Activated naive CD8-positive, alpha-beta T cell treated with anti-CD3 and anti-CD28 coated beads for 36 hours (primary cell): ENCODE measurements at places on chromosomes 7 and 10.
A peak's percentile ranks its signal among the peaks of the same experiment; 100 is the strongest.

- H3K36me3 ChIP-seq = no peaks in the 10 kb centered on the region
- peaks cover 3% of the 10 kb centered on the region for H3K4me1 ChIP-seq
- H3K27ac ChIP-seq = no peak overlapping the region
- DNase-seq = peak; percentile 37
- no peak overlapping the region for H3K4me3 ChIP-seq
These were observed 27.2 kb upstream of the MSRB2 start for GRCh38 chr10:23067939-23068775.

DNA sequence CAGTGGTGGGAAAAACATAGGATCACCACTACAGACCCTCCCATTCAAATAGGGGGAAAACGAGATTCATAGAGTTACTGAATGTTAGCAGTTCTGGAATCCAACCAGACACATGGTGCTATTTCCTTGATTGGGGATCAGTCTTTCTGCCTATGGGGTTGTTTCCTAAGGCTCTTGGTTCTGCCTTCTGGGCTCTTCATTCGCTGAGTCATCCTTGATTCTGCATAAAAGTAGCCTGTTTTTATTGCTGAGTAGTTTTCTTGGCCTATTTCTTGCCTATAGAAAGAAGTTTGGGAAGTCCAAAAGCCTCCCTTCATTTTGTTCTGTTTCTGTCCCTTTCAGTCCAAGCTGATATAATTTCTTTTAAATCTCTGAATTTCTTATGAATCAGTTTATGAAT, 99.3 kb upstream of the OIT3 start:
- DNase-seq = no peak
- peaks cover 10% of the 10 kb centered on the region for H3K4me1 ChIP-seq
- no peaks in the 10 kb centered on the region for H3K27me3 ChIP-seq
- H3K36me3 ChIP-seq = peaks cover 2% of the 10 kb centered on the region
- H3K27ac ChIP-seq = no peak overlapping the region
- H3K4me3 ChIP-seq = no peak overlapping the region

- no peak overlapping the region for H3K4me3 ChIP-seq
- H3K4me1 ChIP-seq = peaks cover 2% of the 10 kb centered on the region
- DNase-seq = no peak
- no peak overlapping the region for H3K27ac ChIP-seq
These were observed 79.0 kb upstream of the CCNY start for GRCh38 chr10:35257057-35257983.

- H3K4me1 ChIP-seq = peaks cover 14% of the 10 kb centered on the region
- no peak overlapping the region for H3K27ac ChIP-seq
- H3K4me3 ChIP-seq = no peak overlapping the region
- H3K27me3 ChIP-seq = peaks cover 7% of the 10 kb centered on the region
- DNase-seq = no peak
These were observed 120.2 kb upstream of the CDK6 start for GRCh38 chr7:92956575-92956974.

GRCh38 chr7:66571568-66571967, 57.1 kb upstream of the KCTD7 start:
- H3K27me3 ChIP-seq = no peaks in the 10 kb centered on the region
- no peak for DNase-seq
- H3K36me3 ChIP-seq = peaks cover 20% of the 10 kb centered on the region
- H3K4me3 ChIP-seq = no peak overlapping the region
- H3K27ac ChIP-seq = no peak overlapping the region
- peaks cover 21% of the 10 kb centered on the region for H3K4me1 ChIP-seq

DNA sequence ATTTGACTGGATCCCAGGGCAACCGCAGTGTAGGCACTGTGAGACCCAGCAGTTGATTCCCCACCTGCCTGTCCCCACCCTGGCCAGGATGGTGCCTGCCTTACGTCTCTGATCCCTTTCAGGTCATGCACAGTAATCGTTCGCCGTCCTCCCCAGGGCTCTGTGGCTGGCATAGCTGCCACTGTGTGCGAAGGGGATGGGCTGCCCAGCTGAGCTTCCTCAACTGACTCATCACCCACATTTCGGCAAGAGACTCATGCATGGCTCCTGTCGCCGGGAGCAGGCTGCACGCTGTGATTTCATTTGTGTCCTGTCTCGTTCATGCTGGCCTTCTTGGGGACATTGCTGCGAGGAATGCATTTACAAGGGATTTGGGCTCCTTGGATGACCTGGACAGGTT, 252.4 kb downstream of the KLF6 start:
- no peak overlapping the region for H3K27ac ChIP-seq
- no peak overlapping the region for H3K4me3 ChIP-seq
- H3K36me3 ChIP-seq = no peaks in the 10 kb centered on the region
- H3K27me3 ChIP-seq = peaks cover 4% of the 10 kb centered on the region
- H3K4me1 ChIP-seq = no peaks in the 10 kb centered on the region
